ENCODE measurements at places on chromosomes 6 and 20.

DNA sequence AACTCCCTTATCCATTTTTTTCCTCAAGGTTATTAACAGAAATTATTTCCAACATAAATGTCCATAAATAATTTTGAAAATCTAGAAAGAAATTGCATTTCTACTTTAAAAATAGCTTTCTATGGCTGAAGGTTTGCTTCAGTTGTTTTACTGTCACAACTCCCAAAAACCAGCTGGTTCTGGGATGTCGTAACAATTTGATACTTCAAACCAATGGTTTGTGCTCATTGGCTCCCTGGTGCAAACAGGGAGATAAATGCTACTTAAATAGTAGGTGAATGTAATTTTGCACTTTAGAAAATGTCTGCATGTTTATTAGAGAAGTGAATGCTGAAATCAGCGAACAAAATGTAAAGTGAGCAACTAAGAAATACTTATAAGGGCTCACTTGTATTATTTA, 31.1 kb downstream of the LAMA2 start:
- DNase-seq: no peak

DNA sequence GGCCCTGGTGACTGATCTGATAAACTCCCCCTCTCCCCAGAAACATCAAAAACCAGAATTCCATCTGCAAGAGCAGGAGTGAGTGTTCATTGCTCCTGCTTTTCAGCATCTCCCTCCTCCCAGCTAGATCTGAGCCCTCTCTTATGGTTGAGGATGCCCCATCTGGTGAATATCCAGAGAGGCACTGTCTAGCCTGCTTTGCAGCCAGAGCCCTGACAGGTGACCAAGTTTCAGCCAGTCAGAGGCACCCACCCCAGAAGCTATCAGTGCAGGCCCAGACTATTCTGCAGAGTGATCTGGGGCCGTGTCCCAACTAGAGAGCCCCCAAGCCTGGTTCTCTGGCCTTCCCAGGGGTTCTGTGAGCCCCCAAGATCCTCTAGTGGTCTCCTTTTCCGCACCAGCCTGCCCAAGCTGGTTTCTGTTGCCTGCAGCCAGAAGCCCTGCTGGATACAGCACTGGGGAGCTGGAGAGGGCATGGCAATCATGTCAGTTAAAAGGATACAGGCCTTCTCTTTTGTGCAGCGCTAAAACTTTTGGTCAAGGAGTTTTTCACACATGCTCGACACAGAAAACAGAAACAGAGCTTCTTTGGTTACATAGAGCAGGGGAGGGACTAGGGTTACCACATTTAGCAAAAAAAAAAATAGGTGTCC, 6.6 kb upstream of the BMP7 start:
- no peak for DNase-seq

DNA sequence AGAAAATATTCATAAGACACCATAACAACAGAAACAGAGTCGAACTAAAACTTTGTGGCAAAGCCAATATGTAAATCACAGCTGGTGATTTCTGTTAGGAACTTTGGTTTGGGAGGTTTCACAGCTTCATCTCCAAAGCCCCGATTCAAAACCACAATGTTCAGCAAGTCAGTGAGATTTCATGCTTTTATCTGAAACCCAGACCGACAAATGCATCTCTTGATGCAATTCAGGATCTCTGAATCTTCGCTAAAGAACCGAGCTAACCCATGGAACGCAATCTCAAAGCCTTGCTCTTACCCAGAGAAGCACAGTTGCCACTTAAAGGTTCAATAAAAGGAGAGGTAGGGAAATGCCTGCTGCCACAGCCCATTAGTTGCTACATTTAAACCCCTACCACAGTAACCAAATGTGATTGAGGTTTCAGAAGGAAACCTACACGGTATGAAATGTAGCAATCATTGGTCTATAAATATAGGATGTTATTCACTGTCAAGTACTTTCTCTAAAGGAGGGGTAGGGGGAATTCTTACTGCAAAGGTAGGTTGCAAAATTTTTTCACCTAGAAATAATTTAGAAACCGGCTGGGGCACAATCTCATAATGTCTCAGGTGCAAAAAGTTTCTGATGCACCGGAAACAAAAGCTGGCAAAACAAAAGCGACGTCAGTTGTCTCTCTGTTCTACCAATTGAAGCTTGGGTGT, 381.0 kb upstream of the ARID1B start:
- no peak for DNase-seq

DNA sequence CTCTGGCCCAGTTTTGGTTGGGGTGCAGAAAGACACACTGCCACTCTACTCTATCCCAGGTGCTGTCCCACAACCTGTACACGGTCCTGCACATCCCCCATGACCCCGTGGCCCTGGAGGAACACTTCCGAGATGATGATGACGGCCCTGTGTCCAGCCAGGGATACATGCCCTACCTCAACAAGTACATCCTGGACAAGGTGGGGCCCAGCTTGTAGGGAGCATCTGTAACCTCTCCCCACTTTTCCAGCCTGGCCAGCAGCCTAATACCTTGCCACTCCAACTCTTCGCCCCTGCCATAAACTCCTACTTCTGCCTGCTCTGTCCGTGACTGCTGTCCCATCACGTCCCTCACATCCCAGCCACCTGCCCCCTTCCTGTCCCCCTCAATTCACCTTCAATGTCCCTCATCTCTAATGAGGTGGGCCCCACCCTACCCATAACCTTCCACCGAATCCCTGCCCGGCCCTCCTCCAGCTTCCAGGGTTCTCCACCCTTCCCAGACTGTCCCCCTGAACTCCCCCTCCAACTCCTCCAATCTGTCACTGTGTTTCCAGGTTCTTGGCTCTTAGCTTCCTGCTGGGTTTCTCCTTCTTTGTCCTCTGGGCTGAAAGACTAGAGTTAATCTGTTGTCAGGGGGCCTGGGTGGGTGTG, 12.1 kb downstream of the DEF6 start:
- DNase-seq: no peak

- DNase-seq: peak; percentile 61
Observed at GRCh38 chr6:9139746-9140145, 704.4 kb upstream of the SLC35B3 start.

GRCh38 chr6:1621070-1621701, 11.5 kb downstream of the FOXC1 start:
- no peak for DNase-seq

- no peak for DNase-seq
Observed at GRCh38 chr6:130407032-130407431, 41.2 kb downstream of the TMEM200A start.

- peak; percentile 59 for DNase-seq
Observed at GRCh38 chr20:20360464-20360863, 7.4 kb upstream of the INSM1 start.

GRCh38 chr6:42938987-42939809, 9.9 kb downstream of the CNPY3 start:
- no peak for DNase-seq

GRCh38 chr6:48048451-48049146, 62.4 kb downstream of the PTCHD4 start:
- no peak for DNase-seq

DNA sequence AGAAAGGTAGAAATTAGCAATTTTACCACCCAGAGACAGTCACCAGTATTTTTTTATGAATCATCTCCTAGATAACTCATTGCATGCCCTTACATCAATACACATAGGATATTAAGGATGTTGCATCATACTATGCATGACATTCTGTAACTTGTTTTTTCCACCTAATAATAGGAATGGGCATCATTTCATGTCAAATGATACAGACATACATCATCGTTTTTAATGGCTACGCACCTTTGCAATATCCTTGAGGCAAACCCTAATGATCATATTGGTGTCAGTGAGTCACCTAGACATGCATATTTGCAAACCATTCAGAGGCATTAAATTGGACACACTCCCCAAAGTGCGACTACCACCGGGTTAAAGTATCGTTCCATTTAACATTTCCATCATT, 309.7 kb upstream of the AGPAT4 start:
- DNase-seq: no peak

GRCh38 chr6:30612213-30612612, 4.8 kb downstream of the PPP1R10 start:
- no peak for DNase-seq

DNA sequence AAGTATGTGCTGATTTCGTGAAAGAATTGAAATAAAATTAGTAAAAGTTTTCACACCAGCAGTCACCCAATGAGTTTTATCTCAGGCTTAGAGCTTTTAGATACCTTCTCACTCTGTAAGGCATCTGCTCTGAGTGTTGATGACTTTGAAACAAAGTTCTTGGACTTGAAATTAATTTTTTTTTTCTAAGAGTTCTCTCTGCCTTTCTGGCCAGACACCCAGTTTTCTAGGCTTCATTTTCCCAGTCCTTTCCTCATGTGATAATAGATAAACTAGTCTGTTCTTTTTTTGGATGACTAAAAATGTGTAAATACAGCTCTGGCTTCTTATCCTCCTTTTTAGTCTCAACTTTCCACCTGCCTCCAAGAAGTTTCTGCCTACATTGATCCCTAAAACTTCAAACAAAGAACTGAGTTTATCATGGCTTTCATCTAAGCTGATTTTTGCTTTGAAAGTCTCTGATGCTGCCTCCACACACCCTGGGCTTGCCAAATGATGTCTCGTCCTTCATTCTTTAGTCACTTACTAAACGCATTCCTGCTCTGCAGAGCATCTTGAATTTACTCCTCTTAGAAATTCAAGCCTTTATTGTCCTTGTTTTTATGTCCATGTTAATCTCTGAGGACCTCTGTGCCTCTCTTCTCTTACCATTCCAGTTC, 32.7 kb downstream of the SLX4IP start:
- no peak for DNase-seq

GRCh38 chr6:142087950-142088857, 44.5 kb upstream of the GJE1 start:
- DNase-seq: no peak

GRCh38 chr20:15937179-15937578, 636.1 kb downstream of the KIF16B start:
- DNase-seq: no peak

DNA sequence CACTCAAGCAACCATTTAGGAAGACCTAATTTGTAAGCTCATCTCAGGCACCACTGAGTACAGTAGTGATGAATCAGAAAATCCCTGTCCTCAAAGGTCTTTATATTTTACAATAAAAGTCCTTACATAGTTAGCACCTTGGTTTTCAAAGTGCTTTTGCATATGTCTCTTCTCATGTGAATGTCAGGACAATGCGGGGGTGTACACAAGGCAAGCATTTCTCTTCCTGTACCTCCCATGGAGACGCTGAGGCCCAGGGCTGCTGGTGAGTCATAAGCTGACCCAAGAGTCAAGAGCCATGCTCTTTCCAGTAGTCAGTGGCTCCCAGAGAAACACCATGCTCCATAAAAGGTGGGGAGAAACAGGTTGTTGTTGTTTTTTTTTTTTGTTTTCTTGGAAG, 174.0 kb downstream of the GJA10 start:
- DNase-seq: no peak

DNA sequence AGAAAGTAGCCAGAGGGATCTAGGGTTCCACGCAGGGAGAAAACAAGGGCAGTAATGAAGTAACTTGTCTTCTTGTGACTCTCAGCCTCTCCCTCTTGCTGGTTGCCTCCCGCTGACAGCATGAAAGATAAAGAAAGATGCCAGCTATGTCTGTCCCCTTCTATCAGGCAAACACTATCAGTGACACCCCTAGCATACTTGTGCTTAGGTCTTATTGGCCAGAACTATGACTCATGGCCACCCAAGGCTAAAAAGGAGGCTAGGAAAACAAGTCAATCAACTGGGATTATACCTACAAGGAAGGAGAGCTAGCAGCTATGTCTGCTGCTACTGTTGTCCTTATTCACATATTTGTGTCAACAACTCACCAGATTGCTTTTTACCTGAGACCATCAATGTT, 206.8 kb upstream of the SOX4 start:
- DNase-seq: no peak

GRCh38 chr20:1875762-1876161, 19.4 kb upstream of the SIRPA start:
- DNase-seq: no peak

GRCh38 chr6:40760887-40761286, 173.7 kb upstream of the LRFN2 start:
- DNase-seq: no peak

DNA sequence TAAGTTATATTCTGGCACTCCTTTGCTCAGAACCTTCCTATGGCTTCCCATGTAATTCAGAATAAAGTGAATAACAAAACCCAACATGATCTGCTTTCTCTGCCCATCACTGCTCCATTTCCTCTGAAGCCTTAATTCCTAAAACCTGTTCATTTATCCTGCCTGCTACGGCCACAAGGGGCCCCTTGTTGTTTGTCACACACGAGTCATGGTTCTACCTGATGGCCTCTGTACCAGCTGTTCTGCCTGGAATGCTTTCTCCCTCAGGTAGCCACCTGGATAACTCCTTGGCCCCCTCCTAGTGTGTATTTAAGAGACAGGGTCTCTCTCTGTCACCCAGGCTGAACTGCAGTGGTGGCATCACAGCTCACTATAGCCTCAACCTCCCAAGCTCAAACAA, 26.8 kb downstream of the ERGIC3 start:
- DNase-seq: no peak

DNA sequence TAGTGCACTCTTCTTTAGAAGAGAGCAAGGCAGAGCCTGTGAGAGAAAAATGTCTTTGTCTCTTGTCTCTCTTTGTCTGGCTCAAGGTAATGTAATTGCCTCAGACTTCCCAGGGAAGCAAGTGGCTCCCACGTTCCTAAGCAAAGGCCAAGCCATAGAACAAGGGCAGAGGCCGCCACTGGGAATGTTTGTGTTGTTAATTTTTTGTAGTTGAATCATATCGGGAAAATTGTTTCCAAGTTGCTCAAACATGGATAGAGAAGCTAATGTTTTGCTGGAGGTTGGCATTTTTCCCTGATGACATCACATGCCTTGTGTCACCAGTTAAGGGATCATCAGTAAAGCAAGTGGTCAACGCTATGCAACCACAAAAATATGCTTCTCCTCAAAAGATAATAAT, 211.5 kb upstream of the FOXA2 start:
- DNase-seq: peak; percentile 95

DNA sequence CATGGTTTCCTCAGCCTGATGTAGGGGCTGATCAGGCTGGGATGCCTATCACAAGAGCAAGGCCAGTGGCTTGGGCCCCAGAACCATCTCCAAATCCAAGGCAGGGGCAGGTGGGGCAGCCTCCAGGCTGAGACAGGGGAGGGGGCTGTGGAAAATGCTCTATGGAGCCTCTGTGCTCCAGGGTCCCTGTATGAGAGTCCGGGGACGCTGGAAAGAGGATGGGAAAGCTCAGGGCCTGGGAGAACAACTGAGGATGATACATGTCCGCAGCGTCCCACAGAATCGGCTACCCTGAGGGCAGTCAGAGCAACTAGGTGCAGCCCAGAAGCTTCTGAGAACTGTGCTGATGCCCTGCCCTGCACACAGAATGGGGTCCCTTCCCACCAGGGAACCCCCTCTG, 43.4 kb downstream of the CPXM1 start:
- no peak for DNase-seq

DNA sequence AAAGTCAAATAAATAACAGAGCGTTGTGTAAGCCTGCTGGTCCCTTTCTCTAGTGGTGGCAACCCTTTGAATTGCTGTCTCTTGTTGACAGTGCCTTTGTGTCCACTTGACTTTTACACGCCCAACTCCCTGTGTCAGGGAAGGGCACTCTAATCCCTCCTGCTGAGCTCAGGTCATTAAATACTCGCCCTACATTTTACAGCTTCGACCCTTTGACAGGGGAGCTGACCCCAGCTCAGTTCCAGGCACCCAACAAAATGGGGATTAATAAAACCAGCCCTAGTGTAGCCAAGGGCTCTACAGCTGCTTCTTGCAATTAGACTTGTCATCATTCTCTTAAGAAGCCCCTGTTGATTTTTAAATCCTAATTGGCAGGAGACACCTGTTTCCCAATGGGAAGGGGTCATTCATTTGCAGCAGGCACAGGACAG, 308.2 kb downstream of the EYA4 start:
- no peak for DNase-seq

GRCh38 chr20:17452441-17452840, 78.7 kb downstream of the BFSP1 start:
- DNase-seq: no peak

- no peak for DNase-seq
Observed at GRCh38 chr6:31430449-31430848, 27.1 kb downstream of the MICA start.
